ENCODE measurements at places on chromosomes 12 and 14.

- no peak for DNase-seq
Measured at GRCh38 chr14:68577802-68578541, 214.9 kb downstream of the ZFP36L1 start.

- DNase-seq, result no peak
Measured at GRCh38 chr14:24879661-24880386, 170.1 kb downstream of the STXBP6 start.

DNA sequence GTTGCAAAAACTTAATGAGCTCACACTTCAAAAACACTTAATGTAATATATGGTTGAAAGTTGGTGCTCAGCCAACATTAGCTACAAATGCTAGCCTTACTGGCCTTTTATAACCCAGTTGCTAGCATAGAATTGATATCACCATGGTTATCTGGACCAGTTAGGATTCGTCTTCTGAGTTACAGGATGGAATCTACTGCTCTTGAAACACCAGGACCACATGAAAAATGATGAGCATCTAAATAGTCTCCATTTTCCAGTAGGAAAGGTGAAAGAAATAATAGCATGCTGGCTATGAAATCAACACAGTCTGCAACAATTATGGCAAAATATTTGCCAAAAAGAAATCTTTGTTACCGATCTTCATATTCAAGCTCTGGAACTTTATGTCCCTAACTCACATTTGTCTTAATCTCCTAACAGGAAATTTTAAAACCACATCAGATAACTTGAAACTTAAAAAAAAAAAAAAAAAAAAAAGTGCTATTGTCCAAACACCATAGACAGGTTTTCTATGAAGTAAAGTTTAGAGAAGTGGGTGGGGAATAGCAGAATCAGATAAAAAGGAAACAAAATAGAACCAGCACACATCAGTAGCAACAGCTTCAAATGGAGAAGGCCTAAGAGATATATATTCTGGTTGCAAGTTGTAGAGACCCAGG lies 12.6 kb upstream of the CD69 start:
- DNase-seq, result no peak

GRCh38 chr14:77654001-77654441 lies 37.6 kb upstream of the SPTLC2 start:
- DNase-seq, result no peak

DNA sequence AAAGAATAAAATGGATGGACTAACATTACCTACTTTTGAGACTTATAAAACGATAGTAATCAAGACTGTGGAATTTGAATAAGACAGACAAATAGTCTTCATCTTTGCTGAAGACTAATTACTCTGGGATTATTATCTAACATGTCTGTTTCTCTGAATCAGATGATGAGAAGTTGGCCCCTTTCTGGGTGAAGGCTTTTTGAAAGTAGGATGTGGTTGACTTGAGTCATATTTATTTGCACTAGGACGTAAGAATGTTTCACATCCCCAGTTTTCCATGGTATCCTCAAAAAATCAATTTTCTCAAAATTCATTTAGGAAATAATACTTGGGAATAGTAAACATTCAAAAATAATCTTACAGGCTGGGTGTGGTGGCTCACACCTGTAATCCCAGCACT lies 31.8 kb downstream of the PKP2 start:
- DNase-seq, result no peak
